ENCODE measurements at places on chromosomes 7 and 10.

DNA sequence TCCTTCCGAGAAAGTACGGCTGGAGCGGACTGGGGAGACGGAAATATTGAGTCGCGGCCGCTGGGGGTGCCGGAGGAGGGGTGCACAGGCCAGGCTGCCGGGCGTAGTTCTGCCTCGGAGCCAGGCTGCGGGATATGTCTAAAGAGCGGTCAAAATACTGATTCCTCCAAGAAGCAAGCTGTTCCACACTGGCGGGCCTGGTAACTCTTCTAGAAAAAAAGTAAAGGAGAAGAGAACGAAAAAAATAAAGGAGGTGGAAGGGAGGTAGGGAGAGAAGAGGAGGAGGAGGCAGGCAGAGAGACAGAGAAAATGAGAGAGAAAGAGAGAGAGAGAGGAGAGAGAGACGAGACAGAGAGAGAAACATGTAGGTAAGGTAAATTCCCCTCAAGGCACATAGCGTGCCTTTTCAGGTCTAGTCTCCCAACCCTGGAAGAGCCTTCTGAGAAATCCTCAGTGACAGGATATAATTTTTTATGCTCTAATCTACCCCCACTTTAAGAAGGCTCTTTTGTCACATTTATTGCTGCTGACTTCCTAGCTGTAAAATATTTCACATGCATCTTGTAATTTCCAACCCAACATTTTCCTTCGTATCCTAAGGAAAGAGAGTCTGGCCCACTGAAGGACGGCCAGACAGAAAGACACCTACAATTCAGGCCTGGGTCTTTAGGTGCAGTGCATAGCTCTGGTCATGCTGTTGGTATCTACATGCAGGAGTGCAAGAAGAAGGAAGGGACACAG, 5.7 kb downstream of the DLX5 start:
- no peak for DNase-seq

GRCh38 chr10:35723059-35723458, 81.0 kb upstream of the FZD8 start:
- DNase-seq = no peak

DNA sequence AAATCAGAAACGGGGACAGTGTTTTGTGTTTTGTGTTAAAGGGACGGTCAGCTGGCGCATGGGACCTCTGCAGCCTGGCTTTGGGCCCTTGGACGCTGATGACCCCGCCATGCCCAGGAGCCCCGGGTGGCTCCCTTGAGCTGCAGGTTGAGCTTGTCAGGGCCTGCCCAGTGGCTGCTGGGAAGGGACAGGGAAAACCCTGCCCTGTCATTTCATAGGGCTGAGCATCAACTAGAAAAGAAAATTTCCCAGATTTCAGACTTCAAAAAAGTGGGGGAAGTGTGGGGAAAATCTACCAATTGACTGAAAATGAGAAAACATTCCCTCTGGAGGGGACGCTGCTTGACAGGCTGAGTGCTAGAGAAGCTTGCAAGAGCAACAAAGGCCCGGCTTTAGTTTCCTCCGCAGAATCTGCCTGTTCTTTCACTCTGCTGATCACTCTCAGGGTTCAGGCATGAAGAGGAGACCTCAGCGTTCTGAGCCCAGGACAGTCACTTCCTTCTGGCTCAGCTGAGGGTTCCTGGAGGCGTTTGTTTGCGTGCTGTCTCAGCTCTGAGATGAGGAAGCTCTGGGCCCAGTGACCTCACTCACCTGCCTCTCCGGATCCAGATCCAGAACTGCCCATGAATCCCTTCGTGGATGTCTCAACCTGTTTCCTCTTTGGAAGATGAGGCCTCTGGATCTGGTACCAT, 18.6 kb upstream of the DNAJB6 start:
- DNase-seq = no peak

DNA sequence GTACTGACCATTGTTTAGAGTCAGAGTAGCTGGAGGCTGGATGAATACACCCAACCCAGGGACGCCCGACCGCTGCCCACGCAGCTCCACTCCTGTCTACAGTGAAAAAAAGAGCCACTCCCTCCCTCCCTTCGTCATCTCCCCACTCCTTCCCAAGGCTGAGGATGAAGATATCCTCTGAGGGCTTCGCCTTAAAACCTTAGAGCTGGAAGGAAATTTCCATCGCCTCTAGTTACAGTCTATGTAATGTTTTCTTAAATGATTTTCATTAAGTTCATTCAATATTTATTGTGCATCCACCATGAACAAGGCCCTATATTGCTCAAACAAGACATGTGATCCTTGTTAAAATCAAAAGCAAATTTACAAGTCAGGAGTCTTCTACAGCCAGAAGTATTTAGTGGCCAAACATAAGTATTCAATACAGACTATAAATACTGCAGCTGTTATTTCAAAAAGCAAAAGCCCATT, 11.3 kb upstream of the SLIT1 start:
- no peak for DNase-seq

DNA sequence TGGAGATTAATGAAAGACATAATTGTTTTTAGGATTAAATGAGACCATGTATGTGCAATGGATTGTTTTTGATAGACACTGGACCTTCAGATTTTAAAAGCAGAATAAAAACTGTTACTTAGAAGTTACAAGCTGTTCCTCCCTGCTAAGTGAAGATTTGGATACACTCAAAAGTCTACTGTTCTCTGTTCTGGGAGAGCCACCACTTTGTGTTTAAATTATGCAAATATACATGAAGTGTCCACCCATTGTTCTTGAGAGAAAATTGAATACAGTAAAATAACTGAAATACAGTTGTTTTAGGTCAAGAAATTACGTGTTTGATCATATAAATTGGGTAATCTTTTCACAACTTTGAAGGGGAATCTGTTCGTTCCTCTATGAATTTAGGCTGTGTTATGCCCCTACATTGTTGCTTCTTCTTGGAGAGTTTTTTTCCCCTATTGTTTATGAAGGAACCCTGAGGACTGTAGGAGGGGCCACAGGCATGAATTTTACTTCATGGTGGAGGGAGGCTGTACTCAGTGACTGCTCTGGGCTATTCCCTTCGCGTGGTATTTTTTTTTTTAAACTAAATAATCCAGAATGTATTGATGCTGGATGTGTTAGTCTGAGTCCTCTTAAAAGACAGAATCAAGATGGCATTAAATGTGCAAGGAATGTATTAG, 18.6 kb upstream of the VCL start:
- no peak for DNase-seq

GRCh38 chr10:79247373-79248137, 99.7 kb upstream of the PPIF start:
- DNase-seq = no peak

- no peak for DNase-seq
Measured at GRCh38 chr7:46710927-46711326, 789.9 kb upstream of the IGFBP3 start.

GRCh38 chr10:4691301-4691700, 134.7 kb upstream of the AKR1E2 start:
- DNase-seq = no peak

DNA sequence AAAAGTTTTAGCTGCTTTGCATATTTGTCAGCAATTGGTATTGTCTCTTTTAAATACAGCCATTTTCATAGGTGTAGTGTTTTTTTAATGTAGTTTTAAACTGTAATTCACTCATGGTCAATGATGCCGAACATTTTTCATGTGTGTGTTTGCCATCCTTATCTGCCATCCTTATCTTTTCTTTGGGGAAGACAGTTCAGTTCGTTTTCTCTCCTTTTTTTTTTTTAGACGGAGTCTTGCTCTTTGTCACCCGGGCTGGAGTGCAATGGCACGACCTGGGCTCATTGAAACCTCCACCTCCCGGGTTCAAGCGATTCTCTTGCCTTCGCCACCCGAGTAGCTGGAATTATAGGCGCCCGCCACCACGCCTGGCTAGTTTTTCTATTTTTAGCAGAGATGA, 545.3 kb downstream of the CNTNAP2 start:
- no peak for DNase-seq

DNA sequence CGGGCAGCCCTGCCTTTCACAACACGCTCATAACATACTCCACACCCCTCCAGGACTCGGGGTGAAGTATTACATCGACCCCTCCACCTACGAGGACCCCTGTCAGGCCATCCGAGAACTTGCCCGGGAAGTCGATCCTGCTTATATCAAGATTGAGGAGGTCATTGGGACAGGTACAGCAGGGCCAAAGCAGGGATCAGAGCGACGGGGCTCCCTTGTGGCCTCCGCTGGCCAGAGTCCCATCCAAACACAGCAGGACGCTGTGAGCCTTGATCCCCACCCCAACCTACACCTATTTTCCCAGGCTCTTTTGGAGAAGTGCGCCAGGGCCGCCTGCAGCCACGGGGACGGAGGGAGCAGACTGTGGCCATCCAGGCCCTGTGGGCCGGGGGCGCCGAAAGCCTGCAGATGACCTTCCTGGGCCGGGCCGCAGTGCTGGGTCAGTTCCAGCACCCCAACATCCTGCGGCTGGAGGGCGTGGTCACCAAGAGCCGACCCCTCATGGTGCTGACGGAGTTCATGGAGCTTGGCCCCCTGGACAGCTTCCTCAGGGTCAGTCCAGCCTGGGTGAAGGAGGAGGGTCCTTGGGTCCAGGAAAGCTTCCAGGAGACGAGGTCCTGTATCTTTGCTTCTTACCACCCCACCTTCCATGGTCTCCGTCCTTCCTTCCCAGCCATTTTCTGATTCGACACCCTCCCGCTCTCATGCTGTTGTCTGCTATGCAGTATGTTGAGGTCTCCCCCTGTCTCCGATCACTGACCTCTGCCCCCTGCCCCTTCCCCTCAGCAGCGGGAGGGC, 13.5 kb downstream of the EPHB6 start:
- no peak for DNase-seq

DNA sequence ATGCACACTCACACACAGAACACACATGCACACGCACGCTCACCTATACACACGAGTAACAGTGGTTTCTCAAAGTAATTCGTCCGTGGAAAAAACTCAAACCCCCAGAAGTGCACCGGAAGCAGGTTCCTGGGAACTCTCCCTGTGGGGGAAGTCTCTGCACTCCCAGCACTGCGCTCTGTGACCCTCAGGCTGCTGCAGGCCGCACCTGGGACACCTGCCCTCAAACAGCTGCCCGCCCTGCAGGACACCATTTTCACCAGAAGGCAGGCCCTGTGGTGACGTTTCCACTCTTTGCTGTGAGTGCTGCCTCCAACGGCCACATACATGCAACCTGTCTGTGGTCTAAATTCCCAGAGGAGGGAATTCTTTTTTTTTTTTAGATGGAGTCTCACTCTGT, 21.3 kb downstream of the YKT6 start:
- DNase-seq = peak; percentile 47

- no peak for DNase-seq
Measured at GRCh38 chr7:155746188-155746587, 66.1 kb downstream of the SHH start.

- DNase-seq = no peak
Measured at GRCh38 chr10:10865303-10865702, 152.4 kb upstream of the CELF2 start.

- no peak for DNase-seq
Measured at GRCh38 chr10:18204039-18204835, 64.0 kb downstream of the CACNB2 start.

- DNase-seq = no peak
Measured at GRCh38 chr10:114874827-114875411, 53.3 kb downstream of the FHIP2A start.

- peak; percentile 21 for DNase-seq
Measured at GRCh38 chr7:20329389-20330238, 1.1 kb upstream of the ITGB8 start.

- DNase-seq = no peak
Measured at GRCh38 chr10:63267414-63268148, 134.5 kb downstream of the NRBF2 start.

GRCh38 chr10:101012525-101013364, 13.1 kb downstream of the LZTS2 start:
- DNase-seq = peak; percentile 83

DNA sequence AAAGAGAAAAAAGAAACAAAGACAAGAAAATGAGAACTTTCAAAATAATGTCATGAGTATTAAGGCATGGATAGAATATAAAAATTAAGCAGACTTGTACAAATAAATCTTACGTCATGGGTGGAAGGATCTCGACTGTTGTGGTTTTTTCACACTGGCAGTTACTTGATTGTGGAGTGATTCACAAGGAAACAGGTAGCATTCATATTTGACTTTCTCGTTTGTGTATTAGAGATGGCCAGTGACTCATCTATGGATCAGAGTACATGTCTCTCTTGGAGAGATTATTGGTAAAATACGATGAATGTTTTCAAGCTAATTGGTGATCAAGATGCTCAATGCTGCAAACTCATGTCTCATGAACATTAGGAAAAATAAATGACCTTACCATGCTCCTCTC, 564.3 kb downstream of the GATA3 start:
- DNase-seq = no peak

- no peak for DNase-seq
Measured at GRCh38 chr7:19290968-19291367, 145.7 kb upstream of the FERD3L start.

DNA sequence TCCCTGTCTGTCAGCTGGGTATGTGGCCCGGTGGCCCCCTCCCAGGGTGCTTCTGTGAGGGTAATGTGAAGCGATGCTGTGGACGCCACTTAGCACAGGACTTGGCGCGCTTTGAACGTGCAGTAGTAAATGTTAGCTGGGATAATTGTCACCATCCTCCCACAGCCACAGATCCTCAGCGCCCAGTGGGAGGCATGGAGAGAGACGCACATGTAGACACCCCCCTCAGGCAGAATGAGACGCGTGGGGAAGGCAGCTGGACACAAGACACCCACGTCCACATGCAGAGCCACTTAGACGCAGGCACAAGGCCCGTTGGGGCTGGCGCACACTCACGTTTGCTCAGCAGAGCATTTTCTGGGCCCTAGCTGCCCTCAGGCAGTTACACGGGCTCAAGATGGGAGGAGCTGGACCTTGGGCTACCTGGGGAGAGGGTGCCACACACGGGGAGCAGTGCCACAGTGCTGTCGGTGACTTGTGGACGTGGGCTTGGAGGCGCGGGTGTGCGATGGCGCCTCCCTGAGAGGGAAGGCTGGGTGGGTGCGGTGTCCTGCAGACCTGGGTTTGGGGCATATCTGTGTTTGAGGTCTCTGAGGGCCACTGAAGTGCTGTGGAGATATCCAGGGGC, 26.4 kb downstream of the ADCYAP1R1 start:
- no peak for DNase-seq
